ENCODE measurements at places on chromosomes 7 and 10.

GRCh38 chr7:135741905-135742304 is 6.7 kb downstream of the FAM180A start:
- no peak for DNase-seq

DNA sequence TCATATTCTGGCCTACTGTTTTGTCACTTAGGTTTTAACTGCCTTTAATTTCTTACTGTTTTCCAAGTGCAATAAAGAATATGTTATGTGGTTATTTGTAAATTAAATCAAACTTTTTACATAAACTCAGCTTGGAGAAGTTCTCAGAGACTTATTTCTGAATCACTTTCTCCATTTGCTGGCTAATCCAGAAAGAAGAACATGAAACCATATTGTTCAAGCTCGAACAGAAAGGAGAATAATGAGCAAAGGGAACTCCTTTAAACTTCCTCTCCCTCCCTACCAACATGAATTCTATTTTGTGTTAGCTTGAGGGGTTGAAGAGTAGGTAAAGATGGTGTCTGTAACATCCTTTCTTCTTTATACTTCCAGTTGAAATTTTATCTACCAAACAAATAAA is 52.3 kb downstream of the SHTN1 start:
- DNase-seq: no peak

- no peak for DNase-seq
These were observed 105.1 kb downstream of the INPP5A start for GRCh38 chr10:132642732-132643008.

DNA sequence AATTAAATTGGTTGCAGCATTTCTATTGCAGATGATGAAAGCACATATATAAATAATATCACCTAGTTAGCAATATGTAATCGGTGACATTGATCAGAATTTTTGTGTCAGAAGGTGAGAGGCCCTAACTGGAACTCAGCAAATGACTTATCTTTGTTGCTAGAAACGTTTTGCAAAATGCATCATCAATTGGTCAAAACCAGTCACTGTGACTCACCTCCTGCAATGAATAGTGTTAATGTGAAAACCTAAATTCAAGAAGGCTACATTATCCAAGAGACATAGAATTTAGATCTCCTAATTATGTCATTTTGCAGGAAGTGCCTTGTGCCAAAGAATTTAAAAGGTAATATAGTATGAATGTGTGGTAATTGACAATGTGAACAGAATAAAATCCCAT is 9.8 kb upstream of the PNLIPRP3 start:
- no peak for DNase-seq

GRCh38 chr7:80681272-80681885 is 42.9 kb downstream of the CD36 start:
- DNase-seq: peak; percentile 63

DNA sequence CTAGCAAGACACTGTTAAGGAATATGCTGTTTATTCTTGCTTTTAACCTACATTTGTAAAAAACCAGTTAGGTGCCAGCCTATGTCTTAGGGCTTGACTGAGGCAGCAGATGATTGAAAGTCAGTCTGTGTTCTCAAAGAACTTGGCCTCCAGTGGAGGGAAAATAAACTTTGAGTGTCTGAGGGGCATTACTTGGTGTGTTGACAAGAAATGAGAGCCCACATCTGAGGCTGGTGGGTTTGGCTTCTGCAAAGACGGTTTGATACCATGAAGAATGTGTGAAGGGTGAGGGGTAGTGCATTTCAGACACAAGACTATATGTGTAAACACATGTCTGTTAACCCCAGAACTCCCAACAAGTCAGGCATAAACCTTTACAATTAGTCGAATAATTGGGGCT is 28.5 kb downstream of the CCSER2 start:
- DNase-seq: no peak

DNA sequence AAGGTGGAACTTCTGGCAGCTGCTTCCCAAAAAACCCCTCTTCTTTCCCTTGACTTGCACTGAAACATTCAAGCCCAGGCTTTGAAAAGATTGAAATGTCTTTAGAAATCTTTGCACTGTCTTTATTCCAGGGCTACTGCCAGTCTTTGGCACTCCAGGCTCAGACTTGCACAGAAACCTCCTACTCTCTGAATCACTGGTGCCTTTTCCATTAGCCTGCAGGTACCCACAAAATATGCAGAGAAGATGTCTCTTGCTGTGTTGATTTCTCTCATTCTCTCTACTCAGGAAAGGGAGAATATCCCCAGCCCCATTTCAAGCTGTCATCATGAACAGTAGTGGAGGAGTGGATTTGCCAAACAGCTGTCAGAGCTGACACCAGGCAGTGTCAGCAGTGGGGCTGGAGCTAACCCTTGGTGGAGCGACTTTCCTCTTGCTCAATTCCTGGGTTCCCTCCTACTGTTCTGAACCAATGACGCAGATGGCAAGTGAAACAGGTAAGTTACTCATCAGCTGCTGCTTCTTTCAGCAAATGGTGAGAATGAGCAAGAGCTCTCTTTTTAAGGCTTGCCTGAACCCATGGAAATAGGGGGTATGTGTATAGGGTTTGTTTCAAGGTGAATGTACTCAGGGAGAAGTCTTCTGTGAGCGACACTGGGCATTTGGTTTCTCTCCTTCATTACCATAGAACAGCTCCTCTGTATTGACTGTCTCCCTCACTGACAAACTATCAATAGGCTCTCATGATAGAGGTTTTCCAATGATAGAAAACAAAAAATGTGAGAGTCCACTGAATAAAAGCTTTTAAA is 362.4 kb downstream of the ADRA2A start:
- peak; percentile 70 for DNase-seq

DNA sequence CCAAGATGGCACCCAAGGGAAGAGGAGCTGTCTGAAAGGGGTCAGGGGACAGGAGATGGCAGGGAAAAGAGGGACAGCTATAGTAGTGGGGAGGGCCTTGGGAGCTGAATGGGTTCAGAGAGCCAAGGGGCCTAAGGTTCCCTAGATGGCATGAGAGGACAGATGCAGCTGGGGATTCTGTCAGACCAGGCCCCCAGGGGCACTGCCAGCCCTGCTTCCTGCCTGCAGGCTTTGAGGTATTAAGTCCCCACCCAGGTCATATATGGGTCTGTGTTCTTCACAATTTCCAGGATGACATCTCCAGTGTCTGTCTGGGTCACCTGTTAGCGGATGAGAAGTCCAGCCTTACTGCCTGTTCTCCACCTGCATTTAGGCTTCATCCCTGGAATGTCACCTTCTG is 56.7 kb downstream of the NEURL1 start:
- no peak for DNase-seq
